KG1 (cell line): ENCODE measurements at places on chromosomes 11 and 22.

DNA sequence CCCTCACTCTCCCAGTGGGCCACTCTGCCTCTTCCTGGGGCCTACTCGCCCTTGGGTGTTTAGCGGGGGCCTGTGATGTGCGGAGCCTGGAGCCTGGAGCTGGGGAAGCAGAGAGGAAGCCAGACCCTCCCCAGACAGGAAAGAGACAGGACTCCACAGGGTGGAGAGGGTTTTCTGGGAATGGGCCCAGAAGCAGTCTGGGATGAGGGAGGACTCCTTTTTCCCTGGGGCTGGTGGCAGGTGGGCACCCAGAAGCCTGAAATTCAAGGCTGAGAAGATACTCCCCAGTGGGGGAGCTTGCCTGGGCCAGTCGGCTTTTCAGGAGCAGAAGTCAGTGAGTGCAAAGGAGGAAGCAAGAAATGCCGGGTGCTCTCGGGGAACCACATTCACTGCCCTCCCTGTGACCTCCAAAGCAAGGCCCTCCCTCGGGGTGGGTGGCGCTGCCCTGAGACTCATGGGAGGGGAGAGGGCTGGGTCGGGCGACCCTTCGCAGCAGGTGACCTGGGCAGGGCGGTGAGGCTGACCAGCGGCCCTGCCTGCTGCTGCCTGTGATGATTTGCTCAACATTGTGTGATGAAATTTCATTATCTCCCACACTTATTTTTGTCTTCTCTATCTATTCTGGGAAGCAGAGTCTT is 1377.4 kb downstream of the BRD1 start:
- no peak for DNase-seq

- no peak for DNase-seq
Measured at GRCh38 chr11:6472934-6473333, 807 bp downstream of the TRIM3 start.

DNA sequence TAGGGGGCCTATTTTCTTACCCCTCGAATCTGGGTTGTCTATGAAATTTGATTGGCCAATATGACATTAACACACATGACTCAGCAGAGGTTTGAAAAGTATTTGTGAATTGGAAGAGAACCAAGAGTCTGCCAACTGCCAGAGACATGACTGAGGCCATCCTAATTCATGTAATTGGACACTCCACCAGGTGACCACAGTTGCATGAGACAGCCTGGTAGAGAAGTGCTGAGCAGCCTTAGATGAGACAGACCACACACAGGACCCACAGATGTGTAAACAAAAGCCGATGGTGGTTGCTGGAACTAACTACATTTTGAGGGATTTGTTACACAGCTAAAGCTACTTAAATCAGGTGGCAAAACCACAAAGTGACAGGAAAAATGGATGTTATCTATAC is 855 bp upstream of the MS4A5 start:
- DNase-seq, result no peak

- DNase-seq, result no peak
Measured at GRCh38 chr22:37054056-37054395, 2.5 kb downstream of the KCTD17 start.

GRCh38 chr11:6400431-6401345 is 10.4 kb downstream of the SMPD1 start:
- DNase-seq, result no peak

DNA sequence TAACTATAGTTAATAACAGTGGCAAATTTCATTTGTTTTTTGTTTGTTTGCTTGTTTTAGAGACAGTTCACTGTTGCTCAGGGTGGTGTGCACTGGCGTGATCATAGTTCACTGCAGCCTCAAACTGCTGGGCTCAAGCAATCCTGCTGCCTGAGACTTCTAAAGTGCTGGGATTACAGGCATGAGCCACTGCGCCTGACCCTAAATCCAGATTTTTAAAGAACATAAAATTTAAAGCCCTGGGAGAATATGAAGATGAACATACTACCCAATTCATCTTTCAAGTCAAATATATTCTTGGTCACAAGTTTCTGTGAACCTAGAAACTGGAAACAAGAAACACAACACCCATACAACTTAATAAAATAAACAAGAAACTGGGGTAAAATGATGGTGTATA is 28.1 kb downstream of the RRAS2 start:
- no peak for DNase-seq

- no peak for DNase-seq
Measured at GRCh38 chr22:41910050-41911000, 4.5 kb downstream of the SHISA8 start.
